Neural crest cell (in vitro differentiated cells): ENCODE measurements at places on chromosomes 16 and 17.

GRCh38 chr16:82585675-82586074 lies 41.1 kb upstream of the CDH13 start:
- DNase-seq, result no peak

GRCh38 chr16:68231384-68232136 lies 4.4 kb downstream of the ESRP2 start:
- no peak for DNase-seq

DNA sequence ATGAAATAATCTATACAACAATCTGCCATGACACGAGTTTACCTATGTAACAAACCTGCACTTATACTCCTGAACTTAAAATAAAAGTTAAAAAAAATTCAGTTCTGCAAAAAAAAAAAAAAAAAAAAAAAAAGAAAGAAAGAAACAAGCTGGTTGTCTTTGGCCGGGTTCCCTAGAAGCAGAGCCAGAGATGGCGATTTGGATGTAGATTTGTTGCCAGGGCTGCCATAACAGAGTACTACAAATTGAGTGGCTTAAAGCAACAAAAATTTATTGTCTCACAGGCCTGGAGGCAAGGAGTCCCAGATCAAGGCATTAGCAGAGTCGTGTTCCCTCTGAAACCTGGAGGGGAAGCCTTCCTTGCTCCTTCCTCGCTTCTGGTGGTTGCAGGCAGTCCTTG lies 20.4 kb downstream of the SYT17 start:
- DNase-seq, result no peak

- DNase-seq, result no peak
Measured at GRCh38 chr17:61587807-61588660, 3.0 kb downstream of the NACA2 start.

DNA sequence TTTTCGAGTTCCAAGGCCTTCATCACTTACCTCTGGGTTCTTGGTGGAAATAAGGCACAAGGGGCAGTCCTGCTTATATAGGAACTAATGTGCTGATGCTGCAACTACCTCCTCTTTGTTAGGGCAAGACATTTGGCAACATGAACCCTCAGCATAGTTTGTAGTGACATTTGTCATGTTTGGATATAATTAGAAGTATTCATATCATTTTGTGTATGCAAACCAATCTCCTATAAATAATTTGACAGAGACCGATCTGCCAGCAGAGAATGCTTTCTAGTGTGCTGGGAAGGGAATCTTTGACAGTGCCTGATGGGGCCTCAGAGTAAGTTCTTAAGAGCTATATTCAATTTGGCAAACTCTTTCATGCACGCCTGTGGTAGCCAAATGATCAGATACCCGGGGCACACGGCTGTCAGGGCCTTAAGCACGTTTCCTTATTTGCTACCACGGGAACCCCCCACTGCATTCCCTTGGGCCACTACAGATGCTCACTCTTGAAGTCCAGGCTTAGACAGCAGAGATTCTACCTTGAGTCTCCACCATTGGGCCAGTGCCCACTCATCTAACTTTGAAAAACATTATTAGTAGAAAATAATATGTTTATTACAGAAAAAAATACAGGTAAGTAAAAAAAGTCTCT lies at the start of gene MYH8:
Gene MYH8 (minus strand): TSS at position 51 of the 643 bp plus-strand sequence. CDS start 1,723 bp downstream, outside the sequence.
- DNase-seq, result no peak

DNA sequence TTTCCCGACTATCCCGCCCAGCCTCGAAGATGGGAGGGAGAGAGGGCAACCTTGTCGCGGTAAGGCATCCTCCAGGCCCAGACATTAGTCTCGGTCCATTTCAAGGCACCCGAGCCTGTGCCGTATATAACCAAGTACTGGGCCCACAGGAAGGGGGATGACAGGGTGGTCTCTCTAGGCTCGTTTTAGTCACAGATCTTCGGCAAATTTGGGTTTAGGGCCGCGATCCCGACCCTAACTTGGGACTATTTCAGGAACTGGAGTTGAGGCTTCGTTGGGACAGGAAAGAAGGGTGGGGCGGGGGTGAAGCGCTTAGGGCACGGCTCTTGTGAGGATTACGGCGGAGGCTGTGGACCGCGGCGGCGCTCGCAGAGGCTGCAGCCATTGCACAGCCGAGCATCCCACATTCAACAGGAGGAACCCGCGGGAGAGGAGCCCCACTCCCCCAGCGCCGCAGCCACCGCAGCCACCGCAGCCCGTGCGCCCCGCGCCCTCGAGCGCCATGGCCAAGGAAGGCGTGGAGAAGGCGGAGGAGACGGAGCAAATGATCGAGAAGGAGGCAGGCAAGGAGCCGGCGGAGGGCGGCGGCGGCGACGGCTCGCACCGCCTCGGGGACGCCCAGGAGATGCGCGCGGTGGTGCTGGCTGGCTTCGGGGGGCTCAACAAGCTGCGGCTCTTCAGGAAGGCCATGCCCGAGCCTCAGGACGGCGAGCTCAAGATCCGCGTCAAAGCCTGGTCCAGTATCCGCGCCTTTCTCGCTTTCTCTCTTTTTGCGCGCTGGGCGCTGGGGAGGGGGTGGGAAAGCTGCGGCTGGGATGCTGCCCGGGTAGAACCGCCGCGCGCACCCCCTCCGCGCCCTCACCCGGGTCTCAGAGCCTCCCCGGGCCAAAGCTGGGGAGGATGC lies at the start of gene VAT1L:
Gene VAT1L (plus strand): TSS at position 384 of the 904 bp plus-strand sequence. CDS start 119 bp downstream, at position 503.
- peak; percentile 47 for DNase-seq

- no peak for DNase-seq
Measured at GRCh38 chr17:65519462-65519861, 42.0 kb downstream of the AXIN2 start.

GRCh38 chr16:87619360-87620200 lies 17.3 kb downstream of the JPH3 start:
- no peak for DNase-seq

- DNase-seq, result no peak
Measured at GRCh38 chr17:9520649-9521048, 55.0 kb downstream of the STX8 start.

DNA sequence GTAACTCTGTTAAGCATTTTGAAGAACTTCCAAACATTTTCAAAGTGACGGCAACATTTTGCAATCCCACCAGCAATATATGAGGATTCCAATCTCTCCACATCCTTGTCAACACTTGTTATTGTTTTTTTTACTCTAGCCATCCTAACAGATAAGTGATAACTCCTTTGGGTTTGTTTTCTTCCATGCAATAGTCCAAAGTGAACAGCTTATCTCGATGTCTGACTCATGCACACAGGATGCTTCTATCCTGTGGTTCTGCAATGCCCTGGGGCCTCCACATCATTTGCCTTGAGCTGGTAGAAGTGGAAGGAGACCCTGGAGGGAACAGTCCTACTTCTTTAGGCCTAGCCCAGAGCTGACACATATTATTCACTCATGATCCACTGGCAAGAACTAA lies 13.0 kb downstream of the TLE7 start:
- no peak for DNase-seq

- DNase-seq, result no peak
Measured at GRCh38 chr16:69767459-69768229, 5.5 kb downstream of the WWP2 start.

GRCh38 chr16:27269300-27270150 lies 953 bp upstream of the NSMCE1 start:
- DNase-seq, result no peak

GRCh38 chr17:49277638-49278037 lies 47.1 kb upstream of the PHOSPHO1 start:
- DNase-seq, result no peak

DNA sequence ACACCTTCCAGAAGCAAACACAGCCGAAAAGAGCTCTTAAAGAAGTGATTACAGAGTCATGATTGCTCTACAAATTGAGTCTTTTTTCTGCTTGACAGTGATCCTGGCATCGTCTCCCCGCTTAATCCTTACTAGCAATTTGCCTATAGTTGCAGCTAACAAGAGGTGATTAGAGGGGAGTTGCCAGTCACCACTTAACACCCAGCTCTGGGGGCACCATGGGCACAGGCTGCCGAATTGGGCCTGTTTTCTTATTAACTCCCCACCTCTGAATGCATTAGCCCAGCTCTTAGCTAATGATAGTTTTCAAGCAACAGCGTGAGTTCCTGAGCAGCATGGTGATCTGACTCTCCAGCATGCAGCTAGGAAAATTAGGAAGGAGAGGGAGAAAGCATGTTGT lies 93.5 kb downstream of the RBFOX1 start:
- DNase-seq, result no peak

- DNase-seq, result no peak
Measured at GRCh38 chr17:36741019-36741902, 139.9 kb downstream of the MRM1 start.

DNA sequence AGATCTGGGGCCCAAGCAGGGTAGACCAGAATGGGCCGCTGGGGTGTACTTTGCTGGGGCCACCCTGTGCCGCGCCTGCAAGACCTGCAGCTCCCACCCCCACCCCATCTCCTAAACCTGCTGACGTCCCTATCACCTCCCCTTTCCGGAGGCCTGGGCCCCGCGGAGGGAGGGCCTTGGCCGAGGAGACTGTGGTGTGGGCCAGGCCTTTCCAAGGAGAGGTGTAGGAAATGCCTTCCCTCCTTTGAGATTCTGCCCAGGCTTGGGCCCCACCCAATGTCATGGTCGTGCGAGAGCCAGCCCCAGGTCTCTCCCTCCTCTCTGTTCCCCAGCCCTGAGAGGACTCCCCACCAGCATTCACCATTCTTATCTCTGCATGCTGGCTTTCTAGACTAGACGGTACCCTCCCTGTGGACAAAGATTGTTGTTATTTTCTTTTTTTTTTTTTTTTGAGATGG lies 3.9 kb upstream of the WFIKKN2 start:
- DNase-seq, result no peak

DNA sequence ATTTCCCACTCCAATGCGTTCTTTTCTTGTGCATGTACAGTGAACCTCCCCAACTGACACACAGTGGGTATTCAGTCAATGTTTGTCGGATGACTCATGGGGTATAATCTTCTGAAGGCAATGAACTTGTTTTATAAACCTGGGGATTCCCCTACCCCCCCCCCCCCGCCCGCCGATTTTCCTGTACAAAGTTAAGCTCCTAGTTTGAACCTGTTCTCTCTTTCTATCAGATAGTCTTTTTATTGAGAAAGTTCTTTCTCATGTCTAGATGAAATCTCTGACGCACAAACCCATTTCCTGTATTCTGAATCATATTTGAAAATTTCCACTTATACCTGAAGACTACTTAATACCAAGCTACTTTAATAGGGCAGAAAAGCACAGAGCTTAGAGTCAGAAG lies 338.3 kb downstream of the CA10 start:
- no peak for DNase-seq

- DNase-seq, result peak; percentile 5
Measured at GRCh38 chr16:24686678-24687077, 42.8 kb upstream of the TNRC6A start.

DNA sequence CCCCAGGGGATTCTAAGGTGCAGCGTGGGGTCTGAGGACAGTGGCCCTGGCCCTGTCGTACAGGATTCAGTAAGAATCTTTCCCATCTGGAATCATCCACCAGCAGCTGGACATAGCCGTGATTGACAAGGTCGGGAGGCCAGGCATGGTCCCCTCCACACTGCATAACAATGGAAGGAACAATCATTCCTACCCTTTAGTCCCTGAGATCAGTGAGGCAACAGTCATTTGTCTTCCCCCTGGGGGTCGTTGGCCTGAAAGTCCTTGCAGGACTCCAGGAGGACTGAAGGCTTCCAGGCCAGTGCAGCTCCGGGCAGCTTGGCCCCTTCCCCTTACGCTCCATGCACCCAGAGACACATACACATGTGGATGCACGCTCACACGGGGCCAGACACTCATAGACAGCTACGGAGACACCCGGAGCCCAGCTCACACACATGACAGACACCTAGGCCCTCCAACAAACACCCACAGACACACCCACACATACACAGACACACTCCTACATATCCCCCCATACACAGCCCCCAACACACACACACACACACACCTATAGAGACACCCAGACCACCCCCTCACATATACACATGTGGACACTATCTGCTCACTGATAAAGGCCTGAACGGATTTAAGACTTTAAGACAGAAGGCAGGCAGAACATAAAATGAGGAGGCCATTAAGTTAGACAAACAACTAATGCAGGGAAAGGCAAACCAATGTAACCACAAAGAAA lies 42.9 kb downstream of the LITAF start:
- DNase-seq, result no peak

DNA sequence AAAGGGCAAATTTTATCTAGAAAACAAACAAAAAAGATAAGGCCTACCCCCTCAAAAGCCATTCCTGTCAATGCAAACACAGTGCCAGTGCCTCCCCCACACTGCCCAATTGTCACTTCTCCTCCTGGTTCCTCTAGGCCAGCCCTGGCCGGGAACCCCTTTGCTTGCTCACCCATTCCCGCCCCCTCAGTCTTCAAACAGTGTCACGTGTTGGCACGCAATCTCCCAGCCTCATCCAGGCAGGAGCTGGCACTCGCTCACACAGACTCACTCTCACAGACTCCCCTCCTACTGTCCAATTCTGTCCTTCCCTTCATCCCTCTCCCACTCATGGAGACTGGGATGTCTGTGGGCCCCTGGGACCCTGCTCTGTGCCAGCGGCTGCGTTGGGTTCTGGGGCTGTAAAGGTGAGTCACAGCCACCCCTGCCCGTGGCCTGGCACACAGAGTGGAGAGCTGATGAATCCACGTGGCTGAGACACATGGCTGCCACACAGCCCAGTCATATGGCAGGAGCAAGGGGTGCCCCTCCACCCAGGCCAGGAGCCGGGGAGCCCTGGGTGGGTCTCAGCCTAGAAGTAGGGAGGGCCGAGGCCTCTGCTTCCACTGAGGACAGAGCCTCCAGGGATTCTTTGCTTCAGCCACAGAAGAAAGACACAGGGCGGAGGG lies 54.8 kb downstream of the VAC14 start:
- no peak for DNase-seq

DNA sequence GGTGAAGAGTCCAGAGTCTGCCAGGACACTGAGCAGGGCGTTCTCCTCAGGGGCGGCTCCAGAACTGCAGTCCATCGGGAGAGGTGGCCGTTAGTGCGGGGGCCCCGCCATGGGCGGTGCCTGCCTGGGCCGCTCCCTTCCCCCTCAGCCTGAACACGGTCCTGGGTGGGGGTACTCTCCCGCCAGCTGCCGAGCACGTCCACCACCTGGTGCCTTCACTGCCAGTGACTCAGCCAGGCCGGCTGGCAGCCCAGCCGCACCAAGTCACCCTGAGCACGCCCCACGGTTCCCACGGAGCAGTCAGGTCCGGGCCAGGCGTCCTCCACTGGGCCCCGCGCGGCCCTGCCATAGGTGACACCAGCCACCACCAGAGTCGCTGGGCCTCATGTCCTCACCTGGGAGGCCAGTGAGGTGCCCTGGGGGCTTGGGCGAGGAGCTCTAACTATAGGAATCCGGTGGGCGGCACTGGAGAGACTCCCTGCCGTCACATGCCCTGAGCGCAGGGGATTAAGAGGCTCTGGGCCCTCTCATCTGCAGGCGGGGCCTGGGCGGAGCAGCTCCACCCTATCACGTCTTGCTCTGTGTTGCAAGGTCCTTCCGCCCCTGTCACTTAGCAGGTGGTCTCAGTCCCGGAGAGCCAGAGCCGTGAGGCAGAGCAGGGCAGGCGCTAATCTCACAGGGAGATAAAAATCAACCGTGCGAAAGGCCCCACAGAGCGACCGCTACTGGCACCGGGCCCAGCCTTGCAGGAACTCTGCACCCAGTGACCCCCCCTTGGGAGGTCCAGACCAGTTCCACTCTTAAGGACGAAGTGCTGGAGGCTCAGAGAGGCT lies 14.3 kb downstream of the PIEZO1 start:
- DNase-seq, result no peak
